ENCODE measurements at places on chromosomes 2 and 18.

GRCh38 chr2:152097290-152097800, 1.5 kb downstream of the CACNB4 start:
- no peak for DNase-seq

GRCh38 chr18:55031164-55031563, 71.9 kb upstream of the CCDC68 start:
- no peak for DNase-seq

DNA sequence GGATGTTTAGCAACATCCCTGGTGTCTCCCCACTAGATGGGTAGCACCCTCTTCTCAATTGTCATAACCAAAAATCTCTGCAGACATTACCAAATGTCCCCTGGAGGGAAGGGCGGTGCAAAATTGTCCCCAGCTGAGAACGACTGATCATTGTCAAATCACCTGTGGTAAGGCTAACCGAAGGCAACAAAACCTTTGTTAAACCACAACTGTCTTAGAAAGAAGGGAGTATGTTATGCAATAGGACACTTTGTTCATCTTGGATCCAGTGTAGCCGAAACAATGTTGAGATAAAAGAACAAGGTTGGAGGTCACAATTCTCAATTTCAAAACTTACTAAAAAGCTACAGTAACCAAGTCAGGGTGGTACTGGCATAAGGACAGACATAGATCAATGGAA, 50.3 kb upstream of the ST3GAL5 start:
- DNase-seq: no peak

DNA sequence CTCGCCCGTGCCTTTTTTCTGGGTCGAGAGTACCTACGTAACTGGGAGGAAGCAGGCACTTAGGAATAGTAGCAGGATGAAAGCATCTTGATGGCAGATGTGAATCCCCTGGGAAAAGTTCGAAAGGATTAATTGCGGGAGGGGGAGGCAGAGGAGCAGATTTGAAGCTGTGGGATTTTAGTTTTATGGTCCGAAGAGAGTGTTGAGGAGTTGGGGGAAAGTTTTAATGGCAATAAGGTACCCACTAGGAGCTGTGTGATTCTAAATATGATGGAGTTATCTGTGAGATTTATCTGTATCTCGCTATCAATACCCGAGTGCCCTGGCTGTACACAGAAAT, 1.1 kb downstream of the AGFG1 start:
- DNase-seq: no peak

- DNase-seq: peak; percentile 25
These were observed 558 bp downstream of the TTC39C start for GRCh38 chr18:24014986-24015638.

DNA sequence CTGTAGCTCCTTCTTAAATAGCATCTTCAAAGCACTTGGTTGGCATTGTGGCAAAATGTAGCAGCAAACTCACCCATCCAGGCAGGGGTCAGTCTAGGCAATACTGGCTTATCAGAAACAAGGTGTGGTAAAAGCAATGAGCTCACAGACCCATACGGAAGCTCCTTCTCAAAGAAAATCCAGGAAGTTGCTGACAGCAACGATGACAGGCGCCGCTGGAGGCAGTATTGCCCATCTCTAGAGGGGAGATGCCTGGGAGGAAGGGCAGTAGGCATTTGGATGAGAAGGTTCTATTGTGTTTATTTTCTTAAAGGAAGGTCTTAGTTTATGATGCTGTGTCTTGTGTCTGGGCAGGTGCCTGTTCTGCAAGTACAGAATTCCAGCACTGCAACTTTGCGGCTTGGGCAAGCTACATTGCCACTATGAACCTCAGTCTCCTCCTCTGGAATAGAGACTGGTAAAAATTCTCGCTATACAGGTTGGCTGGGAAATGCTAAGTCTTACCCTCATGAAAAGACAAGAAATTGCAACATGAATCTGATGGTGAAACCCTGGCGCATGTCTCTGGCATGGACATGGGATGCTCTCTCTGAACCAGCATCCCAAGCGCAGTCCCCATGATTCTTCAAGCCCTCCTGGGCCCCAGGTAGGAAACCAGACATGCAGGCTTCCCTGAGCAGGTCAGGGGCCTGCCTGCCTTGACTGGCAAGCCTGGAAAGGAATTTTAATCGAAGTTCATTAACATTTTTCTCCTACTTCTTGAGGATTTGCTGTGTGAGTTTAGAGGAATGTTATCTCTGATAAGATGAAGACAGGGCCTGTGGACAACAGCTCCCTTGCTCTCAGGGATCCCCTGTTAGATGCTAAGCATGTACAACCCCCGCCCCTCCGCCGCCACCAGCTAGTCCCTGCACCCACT, 156.0 kb downstream of the TFCP2L1 start:
- DNase-seq: no peak

DNA sequence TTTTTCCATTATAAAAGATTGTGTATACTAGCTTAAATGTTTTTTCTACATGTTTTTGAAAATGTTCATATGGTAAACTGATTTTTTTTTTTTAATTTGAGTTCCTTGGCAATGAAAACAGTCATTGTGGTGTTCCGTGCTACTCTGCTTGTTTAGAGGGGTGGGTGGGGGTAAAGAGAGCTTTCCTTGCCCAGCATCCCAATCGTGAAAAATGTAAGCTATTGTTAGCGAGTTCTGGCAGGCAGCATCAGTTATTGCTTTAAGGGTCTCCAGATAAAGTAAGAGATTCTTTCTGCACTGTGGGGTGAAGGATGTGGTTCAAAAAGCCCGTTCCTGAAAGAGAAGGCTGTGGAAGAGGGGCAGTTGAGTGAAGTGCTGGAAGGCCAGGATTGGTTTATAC, 118.4 kb downstream of the TANC1 start:
- DNase-seq: no peak

DNA sequence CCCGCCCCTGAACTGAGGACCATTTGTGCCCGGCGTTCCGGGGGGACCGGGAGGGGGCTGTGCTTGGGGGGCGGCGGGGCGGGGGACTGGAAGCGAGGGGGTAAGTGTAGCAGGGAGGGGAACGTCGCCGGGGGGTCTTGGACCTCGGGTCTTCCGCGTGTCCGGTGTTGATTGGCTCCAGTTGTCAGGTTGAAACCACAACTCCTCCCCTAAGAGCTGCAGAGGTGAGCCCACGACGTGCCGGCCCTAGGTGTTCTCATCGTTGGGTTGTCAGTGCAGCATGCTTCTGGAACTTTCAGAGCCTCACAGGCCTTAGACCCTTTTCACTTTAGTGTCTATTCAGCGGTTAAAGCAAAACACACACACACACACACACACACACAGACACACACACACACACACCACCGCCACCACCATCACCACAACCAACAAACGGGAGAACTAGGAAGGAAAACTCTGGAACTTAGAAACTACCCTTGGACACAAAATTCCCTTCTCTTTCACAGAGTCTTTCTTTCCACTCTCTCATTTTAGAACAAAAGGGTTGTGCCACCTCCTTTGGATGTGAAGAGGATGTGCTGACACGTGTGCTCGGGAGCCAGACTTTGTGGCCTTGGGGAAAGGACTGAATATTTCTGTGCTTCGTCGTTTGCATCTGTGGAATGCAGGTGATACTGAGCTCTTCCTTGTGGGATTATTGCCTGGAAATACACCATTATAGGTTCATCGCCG, 6.7 kb upstream of the DLX2 start:
- DNase-seq: no peak

- DNase-seq: no peak
These were observed 2.5 kb downstream of the LTBP1 start for GRCh38 chr2:32949260-32949659.

- DNase-seq: no peak
These were observed 135.9 kb downstream of the ALPK2 start for GRCh38 chr18:58492891-58493469.

DNA sequence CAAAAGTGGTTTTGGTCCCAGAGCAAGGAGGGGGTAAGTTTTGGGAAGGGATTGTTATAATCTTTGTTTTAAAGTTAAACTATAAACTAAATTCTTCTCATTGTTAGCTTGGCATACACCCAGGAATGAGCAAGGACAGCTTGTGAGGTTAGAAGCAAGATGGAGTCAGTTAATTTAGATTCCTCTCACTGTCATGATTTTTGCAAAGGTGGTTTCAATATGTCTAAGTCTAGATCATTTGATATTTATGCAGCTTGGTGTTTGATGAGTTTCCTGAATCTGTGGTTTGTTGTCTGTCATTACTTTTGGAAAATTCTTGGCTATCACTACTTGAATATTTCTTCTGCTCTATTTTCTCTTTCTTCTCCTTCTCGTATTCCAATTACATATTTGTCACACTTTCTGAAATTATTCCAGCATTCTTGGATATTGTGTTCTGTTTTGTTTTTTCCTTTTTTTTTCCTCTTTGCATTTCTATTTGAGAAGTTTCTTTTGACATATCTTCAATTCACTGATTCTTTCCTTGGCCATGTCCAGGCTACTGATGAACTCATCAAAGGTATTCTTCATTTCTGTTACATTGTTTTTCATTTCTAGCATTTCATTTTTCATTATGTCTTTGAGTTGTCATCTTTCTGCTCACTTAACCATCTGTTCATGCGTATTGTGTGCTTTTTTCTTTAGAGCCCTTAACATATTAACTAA, 5.1 kb downstream of the SP140 start:
- DNase-seq: no peak

- DNase-seq: no peak
These were observed 129.5 kb upstream of the PELI1 start for GRCh38 chr2:64273524-64274398.

DNA sequence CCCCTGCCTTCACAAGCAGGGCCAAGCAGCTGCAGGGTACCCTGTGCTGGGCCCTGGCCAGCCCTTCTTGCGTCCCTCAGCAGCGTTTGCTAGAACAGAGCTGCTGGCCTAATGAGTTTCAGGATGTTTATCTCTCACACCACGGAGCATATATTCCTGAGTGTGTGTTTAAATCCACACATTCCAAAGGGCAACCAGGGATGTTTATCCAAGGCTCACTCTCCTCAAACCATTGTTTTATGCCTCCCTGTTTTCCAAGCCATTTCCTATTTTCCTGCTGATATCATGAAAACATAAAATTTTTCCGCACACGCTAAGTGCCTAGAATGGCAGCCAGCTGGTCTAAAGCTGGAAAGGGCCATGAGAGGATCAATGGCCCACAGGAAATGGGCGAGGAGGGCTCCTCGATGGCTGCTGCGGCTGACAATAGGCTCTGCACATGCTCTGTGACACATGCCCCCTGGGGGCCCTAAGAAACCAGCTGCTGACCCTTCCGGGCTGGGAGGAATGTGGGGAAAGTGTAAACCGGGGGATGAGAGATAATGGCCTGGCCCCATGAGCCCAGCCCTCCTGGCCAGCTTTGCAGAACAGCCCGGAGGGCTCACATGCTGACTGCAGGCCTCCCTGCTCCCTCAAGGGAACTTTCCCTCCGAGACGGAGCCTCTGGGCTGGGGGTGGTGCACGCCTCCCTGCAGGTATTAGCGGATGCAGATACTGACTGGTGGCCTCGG, 194.0 kb downstream of the NDUFA10 start:
- no peak for DNase-seq

- no peak for DNase-seq
These were observed 60.5 kb downstream of the SMCHD1 start for GRCh38 chr18:2715990-2716389.

DNA sequence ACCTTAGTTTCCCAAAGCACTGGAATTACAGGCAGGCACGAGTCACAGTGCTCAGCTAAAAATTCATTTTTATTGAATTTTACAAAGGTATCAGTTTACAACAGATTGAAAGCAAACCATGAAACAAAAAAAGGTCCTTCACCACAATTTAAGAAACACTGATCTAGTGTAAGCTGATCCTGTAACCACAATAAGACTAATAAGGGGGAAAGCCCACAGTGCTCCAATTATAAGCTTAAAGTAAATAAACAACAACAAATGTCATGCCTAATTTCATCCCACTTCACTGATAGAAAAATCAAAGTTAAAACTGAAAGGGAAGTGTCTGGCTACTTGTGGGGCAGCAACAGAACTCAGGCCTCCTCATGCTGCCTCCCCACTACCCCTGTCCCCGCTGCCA, 49.2 kb downstream of the ICA1L start:
- no peak for DNase-seq

DNA sequence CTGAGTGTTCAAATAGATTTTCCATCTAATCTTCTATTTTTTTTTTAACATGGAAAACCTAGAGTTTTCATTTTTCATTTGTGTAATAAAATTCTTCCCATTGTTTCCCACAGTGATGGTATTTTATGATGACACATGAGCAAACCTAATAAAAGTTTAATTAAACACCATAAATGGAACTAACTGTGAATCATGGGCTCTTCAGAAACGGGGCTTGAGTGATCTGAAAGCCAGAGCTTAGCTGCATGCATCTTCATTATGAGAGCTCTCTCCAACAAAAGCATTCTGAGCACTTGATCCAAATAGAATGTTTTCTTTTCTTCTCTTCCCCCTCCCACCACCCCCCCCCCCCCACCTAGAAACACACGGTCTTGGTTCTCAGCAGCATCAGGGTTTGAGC, 82.1 kb upstream of the REV1 start:
- no peak for DNase-seq

- peak; percentile 48 for DNase-seq
These were observed 550 bp downstream of the RAB1A start for GRCh38 chr2:65129286-65129825.

DNA sequence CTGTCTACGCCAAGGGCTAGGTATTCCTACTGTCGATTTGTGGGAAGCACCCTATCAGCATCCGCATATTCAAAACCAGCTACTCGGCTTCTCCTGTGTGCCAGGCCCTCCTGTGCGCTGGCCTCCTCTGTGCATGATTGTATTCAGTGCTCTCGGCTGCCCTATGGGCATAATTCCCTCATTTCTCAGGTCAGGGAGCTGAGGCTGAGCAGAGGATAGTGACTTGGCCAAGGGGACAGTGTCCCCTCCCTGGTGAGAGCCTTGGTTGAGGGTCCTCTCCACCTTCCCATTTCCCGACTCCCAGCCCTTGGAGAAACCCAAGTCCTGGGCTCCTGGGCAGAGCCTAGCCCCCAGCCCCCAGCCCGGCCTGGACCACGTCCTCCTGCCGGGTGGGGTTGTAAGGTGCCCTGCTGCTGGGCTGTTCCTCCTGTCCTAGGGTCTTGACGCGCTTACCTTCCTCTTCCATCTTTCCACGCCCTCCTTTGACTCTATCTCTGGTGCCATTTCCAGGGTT, 6.3 kb upstream of the HS6ST1 start:
- DNase-seq: no peak

- no peak for DNase-seq
These were observed 323.1 kb downstream of the KCNJ3 start for GRCh38 chr2:155021618-155022017.

DNA sequence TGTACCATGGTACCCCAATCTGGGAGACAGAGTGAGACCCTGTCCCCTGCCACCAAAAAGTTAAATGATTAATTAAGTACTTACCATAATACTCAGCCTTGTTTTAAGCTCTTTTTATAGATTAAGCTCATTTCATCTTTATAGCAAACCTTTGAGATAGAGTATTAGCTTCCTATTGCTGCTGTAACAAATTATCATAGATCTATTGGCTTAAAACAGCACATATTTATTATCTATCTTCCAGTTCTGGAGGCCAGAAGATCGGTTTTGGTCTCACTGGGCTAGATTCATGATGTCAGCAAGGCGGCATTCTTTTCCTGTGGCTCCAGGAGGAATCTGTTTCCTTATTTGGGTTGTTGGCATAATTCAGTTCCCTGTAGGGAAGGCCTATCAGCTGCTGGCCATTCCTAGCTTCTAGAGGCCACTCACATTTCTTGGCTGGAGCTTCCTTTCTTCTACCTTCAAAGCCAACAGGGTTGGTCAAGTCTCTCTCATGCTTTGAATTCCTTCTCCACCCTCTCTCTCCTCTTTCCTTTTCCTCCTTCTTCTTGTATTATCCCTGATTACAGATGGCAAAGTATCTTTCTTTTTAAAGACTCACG, 13.7 kb upstream of the GREB1 start:
- DNase-seq: no peak
